ENCODE measurements at places on chromosomes 5 and 9.

- no peak for DNase-seq
These were observed 2.2 kb upstream of the CANX start for GRCh38 chr5:179696603-179697002.

DNA sequence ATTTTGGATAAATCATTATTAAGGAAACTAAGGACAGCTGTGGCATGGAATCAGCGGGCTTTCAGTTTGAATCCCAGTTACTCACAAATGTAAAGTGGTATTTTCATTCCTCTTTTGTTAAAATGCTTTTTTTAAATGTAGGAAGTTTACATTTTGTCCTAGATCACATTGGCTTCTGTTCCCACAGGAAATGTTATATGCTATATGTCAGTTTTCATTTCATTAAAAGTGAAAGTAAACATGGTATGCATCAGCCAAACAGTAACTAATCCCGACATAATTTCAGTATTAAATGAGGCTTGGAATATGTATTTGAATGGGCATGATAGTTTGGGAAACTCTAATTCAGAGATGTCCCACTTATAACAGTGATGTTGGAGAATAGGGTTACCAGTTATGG, 18.6 kb upstream of the SMIM15 start:
- DNase-seq: no peak

DNA sequence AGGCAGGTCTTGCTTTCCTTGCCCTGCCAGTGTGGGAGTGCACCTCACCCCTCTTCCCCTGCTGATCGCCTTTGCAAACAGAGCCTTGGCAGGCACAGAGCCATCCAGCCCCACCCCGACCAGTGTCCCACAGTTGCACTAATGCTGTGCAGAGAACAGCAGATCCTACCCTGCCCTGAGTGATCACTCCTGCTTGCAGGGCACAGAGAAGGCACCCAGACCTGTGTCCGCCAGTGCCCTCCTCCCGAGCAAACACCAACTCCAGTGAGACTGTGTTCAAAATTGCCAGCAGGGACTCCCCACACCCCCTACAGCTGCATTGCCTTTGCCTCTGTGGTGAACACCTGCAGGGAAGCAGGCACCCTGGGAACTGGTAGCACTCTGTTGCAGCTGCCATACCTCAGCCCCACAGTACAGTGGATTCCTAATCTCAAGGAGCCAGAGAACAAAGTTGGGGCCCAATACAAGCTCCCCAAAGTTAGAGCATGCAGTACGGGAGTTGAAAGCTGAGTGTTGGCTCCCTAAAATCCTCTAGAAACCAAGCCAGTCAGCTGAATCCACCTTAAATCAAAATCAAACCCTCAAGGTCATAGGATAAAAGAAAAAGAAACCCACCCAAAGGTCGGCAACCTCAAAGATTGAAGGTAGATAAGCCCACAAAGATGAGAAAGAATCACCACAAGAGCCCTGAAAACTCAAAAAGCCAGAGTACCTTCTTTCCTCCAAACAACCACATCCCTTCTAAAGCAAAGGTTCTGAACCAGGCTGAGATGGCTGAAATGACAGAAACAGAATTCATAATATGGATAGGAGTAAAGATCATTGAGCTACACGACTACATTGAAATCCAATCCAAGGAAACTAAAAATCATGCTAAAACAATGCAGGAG, 92.9 kb upstream of the PIK3R1 start:
- DNase-seq: no peak

- DNase-seq: peak; percentile 37
These were observed 26.4 kb upstream of the TYRP1 start for GRCh38 chr9:12666813-12667212.

DNA sequence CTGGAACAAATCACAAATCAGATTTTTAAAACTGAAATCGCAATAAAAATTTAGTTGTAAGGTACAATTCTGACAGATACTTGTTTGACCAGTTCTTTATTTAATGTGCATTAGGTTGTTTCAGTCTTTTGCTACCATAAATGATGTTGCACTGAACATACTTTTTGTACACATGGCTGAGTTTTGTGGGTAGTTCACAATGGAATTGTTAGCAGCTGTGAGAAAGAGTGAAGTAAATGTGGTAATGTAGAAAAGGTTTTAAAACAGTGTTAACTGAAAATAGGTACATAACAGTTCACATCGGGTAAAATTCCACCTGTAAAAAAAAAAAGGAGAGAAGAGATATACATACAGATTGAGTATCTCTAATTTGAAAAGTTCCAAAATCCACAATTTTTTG, 25.6 kb downstream of the MRPS27 start:
- DNase-seq: no peak

DNA sequence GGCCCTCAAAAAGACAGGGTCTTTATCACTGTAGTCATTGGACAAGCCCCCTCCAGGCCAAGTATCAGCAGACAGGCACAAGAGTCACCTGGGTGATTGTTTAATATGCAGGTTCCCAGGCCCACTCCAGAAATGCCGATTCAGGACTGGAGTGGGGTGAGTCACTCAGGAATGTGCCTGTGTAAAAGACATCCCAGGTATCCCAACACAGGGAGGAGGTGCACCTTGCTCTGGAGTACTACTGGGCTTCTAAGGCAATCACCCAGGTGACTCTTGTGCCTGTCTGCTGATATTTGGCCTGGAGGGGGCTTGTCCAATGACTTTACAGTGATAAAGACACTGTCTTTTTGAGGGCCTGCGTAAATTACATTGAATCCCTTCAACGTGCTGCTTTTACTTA, 40.6 kb downstream of the ACTL7B start:
- DNase-seq: peak; percentile 74

DNA sequence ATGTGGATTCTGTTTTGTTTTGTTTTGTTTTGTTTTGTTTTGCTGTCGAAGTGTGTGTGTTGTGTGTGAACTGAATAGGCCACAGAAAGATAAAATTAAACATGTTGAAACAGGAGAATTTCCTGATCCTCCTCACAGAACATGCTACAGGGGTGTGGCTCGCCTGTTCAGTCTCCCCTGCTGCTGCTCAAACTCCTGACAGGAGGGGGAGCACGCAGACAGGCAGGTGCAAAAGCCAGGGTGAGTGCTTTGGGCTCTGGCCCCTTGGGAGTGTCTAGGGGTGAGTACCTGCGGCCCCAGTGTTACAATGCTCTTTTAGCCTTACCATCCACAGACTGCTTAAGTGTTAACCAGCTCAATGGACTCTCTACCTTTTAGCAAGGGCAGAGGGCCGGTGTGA, 473.5 kb downstream of the MAT2B start:
- peak; percentile 21 for DNase-seq

- DNase-seq: peak; percentile 51
These were observed 256.1 kb upstream of the SMARCA2 start for GRCh38 chr9:1759009-1759408.

DNA sequence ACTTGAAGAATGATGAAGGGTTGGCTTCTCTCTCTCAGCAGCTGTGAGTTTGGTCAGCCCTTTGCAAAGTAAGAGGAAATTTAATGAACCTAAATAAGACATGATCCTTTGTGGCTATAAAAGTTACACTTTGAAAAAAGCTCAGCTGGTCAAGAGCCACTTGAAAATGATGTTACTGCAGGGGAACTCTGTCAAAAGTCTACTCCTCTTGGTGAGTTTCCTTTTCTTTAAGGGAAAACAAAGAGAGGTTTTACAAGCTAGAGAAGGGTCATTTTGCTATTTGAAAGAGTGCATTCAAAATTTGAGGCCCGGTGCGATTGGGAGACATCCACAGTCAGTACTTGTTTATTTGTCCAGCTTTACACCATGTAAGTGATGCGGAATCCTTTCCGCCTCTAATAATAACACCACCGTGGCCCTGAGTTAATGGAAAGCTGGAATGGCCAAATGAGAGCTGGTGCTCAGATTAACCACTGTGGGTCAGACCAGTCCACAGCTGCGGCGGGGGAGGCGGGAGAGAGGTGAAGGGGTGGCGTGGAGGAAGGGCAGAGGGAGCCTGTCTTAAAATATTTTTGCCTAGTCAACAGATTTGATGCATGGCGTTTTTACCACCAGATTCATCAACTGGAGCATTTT, 404.0 kb downstream of the TLE4 start:
- no peak for DNase-seq

- peak; percentile 83 for DNase-seq
These were observed 1.9 kb upstream of the CRB2 start for GRCh38 chr9:123353984-123354591.

GRCh38 chr5:104494083-104494482, 931.5 kb upstream of the NUDT12 start:
- no peak for DNase-seq

- DNase-seq: peak; percentile 19
These were observed 92.8 kb upstream of the ACOT12 start for GRCh38 chr5:81486711-81487110.

GRCh38 chr9:92650839-92651621, 18.9 kb downstream of the IPPK start:
- peak; percentile 46 for DNase-seq

DNA sequence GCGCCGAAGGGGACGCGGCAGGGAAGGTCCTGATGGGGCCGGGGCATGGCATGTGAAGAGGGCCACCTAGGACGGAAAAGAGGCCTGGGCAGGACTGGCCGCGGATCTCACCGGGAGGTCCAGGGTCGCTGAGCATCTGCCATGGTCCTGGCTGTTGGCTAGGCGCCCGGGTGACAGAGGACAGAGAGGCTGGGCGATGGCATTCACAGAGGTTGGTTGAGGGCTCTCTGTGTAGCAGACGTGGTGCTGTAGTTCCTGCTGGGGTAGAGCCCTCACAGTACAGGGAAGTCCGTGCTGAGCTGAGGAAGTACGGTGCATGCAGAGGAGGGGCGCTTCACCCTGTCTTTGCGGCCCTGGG, 427 bp downstream of the PCYOX1L start:
- no peak for DNase-seq

- DNase-seq: no peak
These were observed 494.1 kb downstream of the TLE1 start for GRCh38 chr9:81195206-81195605.

DNA sequence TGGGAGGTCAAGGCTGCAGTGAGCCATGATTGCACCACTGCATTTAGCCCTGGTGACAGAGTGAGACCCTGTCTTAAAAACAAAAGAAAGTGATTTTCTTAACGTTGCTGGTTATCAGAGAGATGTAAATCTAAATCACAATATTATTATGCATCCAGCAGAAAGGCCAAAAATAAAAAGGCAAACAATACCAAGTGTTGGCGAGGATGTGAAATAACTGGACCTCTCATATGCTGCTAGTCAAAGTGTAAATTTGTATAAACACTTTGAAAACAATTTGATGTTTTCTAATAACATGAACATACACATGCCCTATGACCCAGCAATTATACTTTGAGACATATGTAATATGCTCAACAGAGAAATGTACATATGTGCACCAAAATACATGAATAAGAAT, 110.7 kb upstream of the CNTLN start:
- DNase-seq: no peak

- DNase-seq: no peak
These were observed 44.9 kb upstream of the MTMR12 start for GRCh38 chr5:32357658-32358057.

DNA sequence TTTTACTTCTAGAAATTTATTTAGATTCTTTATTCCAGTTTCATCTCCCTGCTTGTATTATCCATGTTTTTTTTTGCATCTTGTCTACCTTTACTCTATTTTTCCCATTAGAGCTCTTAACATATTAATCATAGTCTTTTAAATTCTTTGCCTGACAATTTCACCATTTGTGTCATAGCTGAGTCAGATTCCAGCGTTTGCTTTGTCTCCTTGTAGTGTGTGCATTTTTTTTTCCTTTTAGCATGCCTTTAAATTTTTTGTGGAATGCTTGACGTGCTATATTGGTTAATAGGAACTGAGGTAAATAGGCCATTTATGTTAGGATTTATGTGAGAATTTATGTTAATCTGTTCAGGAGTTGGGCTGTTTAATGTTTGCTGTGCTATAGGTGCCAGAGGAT, 41.8 kb upstream of the NFIL3 start:
- no peak for DNase-seq

- DNase-seq: no peak
These were observed 257.3 kb downstream of the NR3C1 start for GRCh38 chr5:143146161-143146560.

GRCh38 chr9:137797206-137798120, 80.1 kb upstream of the CACNA1B start:
- no peak for DNase-seq

- DNase-seq: no peak
These were observed 312.3 kb upstream of the NREP start for GRCh38 chr5:112069329-112069728.

- DNase-seq: peak; percentile 39
These were observed 149.8 kb upstream of the PPP1R26 start for GRCh38 chr9:135329571-135330306.

GRCh38 chr5:90020575-90021538, 388.7 kb downstream of the CETN3 start:
- DNase-seq: peak; percentile 27

DNA sequence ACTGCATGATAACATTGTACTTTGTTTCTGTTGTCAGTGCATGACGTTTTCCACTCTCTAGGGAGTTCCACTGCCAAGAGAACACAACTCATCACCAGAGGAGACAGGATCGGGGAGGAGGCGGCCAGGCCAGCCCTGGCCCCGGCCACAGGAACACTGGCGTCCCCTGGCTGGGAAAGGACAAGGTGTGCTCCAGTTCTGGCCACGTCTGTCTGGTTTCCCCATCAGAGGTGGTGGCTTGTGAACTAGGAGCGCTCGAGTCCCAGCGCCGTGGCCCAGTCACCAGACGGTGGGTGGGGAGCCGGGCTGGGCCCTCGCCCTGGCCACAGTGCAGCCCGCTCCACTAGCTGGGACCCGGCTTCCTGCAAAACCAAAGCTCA, 211.9 kb upstream of the IRX4 start:
- no peak for DNase-seq

GRCh38 chr9:115335439-115335838, 217.5 kb upstream of the TNC start:
- DNase-seq: no peak

GRCh38 chr5:169656125-169656901, 19.2 kb downstream of the DOCK2 start:
- no peak for DNase-seq

- DNase-seq: no peak
These were observed 19.4 kb downstream of the USP20 start for GRCh38 chr9:129854588-129855110.

- DNase-seq: no peak
These were observed 20.3 kb downstream of the WHRN start for GRCh38 chr9:114484854-114485443.

DNA sequence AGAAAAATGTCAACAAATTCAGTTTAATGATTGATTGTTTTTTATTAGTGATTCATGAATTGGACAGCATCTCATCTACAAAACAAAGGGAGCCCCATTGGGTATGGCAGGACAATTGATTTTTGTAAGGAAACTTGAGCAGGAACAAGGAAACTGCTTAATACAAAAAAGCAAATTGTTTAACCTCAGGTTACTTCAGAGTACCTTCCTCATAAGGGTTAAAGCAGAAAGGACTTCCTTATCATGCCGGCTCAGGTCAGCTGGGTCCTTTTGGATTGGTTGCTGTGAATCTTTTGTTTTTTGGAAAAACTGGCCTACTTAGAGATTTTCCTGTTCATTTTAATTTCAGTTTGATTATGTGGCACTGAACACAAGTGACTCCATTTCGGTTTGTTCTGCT, 211.8 kb downstream of the ARRDC3 start:
- no peak for DNase-seq

- peak; percentile 53 for DNase-seq
These were observed 10.0 kb upstream of the ZNF131 start for GRCh38 chr5:43110606-43111170.

- peak; percentile 95 for DNase-seq
These were observed 25.2 kb upstream of the CEMIP2 start for GRCh38 chr9:71793386-71794105.

Measured in mesendoderm (in vitro differentiated cells).